ENCODE measurements at places on chromosomes 5 and 9.

DNA sequence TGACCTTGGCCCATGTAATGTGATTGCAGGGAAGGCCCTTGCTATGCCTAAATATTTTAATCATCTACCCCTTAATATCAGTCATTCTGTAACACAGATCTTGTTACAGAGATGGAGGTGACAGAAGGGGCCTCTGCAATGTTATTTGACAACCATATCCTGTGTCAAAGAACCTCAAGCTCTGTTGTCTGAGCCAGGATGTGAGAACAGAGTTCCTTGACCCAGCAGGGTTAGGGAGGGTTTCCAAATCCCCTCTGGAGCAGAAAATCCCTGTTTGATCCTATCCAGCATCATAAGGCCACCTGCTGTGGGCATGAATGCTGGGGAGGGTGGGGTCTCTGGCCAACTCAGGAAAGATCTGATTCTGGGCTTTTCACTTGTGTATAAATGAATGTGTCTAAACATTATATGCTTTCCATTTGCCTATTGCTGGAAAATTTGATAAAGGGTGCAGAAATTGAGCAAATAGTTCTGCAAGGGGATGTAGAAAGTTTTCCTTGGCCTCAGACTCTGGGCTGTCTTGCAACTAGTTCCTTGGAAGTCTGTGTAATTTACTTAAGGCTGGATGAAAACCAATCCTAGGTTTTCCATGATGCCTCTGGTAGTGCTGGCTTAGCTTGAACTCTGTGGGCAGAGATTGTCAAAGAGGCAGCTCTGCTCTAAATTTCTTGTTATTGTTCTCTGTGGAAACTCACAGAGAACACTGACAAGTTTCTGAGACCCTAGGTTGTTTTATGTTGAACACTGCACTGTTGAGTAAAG is 71.0 kb downstream of the PGM5 start:
- no peak for DNase-seq

- DNase-seq, result peak; percentile 99
Observed at GRCh38 chr9:127568971-127569885, 42.8 kb upstream of the STXBP1 start.

DNA sequence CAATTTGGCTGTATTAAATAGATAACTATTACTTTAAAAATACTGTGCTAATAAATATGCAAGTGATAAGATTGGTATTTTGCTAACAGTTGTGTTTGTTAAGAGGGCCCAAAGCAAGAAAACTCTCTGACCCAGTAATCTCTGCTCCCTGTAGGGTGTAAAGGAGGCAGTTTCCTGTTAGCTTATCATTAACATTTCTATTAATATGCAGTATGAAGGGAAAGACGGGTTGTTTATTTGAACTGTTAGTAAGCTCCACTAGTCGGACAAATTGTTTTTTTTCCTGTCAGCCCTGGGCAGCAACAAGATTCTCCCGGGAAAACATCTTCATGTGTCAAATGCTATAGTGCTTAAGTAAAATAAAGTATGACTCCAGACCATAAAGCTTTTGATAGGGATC is 35.6 kb downstream of the ERP44 start:
- no peak for DNase-seq

- no peak for DNase-seq
Observed at GRCh38 chr9:132161743-132162184, at the start of gene NTNG2. Gene NTNG2, plus strand, starts transcription at chr9:132162058. Its CDS starts 4,774 bp downstream, at chr9:132166832.

- no peak for DNase-seq
Observed at GRCh38 chr5:167716126-167716775, 575.2 kb upstream of the WWC1 start.

- no peak for DNase-seq
Observed at GRCh38 chr9:130452835-130453234, 8.1 kb downstream of the ASS1 start.

- no peak for DNase-seq
Observed at GRCh38 chr9:70962761-70963440, 158.5 kb downstream of the TRPM3 start.

- no peak for DNase-seq
Observed at GRCh38 chr9:95415158-95415557, 97.6 kb upstream of the FANCC start.

GRCh38 chr9:117435630-117436261 is 20.9 kb upstream of the ASTN2 start:
- DNase-seq, result no peak

DNA sequence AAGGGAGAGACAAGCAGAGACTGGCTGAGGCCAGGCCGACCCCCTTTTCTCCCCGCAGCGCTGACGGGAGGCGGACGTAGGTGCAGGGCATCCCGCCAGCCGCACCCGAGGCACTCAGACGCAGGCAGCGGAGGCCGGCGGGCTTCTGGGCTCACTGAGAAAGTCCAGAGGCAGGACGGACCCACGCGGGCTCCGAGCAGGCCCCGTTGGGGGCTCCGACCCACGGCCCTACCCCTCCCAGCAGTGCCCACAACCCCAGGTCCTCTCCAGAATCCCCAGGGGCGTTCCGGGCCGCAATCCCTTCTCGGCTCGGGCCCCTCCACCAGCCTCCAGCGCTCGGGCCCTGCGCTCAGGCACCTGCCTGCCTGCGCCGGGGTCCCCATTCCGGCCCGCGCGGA is 543 bp downstream of the MTMR12 start:
- peak; percentile 54 for DNase-seq

GRCh38 chr9:16132513-16132912 is 579.7 kb downstream of the CCDC171 start:
- no peak for DNase-seq

- DNase-seq, result no peak
Observed at GRCh38 chr9:98010445-98010844, 27.3 kb downstream of the ANP32B start.

DNA sequence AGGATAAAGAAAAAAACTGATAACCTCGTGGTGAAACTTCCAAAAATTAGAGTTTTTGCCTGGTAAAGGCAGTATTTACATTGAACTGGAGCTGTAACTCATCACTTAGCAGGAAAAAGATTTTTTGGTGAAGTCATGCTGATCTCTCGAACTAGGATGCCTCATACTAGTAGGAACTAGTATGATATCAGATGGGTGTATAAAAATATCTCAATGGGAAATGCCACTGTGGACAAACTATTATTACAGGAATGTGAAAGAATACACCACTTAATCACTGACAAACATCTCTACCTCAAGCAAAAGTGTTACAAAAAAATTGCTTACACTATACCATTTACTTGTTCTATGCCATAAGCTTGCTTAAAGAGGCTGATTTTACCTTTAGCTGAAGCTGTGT is 28.4 kb downstream of the RFX3 start:
- DNase-seq, result no peak

GRCh38 chr9:123637606-123637944 is 281.6 kb downstream of the CRB2 start:
- DNase-seq, result no peak

DNA sequence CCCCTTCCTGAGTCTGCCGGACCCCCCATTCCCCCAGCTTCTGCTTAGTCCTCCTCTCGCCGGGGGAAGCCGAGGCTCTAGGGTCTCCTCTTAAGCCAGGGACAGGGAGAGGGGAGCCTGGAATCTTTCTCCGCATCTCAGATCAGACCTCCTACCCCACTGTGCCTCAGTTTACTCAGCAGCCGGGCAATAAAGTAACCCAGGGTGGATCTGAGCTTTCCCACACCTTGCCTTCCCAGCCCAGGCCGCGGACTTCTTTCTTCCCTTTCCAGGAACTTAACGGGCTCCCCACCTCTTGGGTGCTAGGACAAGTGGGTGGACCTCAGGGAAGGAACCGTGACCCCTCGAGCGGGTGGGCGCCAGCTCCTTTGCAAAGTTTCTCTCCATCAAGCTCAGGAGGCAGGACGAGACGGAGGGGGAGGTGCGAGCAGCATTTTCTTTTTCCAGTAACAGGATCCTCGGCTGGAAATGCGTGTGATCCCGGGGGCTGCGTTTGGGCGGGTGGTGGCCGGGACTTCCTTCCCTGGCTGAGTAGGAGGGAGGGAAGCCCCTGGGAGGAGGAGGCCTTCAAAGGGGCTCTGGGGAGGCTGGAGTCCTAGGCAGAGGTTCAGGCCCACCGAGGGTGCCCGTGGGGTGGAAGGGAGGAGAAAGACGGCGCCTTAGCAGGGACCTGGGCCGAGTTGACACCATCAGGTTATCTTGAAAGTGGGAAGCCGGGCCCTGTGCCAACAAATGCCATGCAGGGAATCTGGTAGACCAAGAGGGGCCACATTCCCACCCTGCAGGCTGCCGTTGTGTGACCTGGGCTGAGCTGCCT is 795 bp downstream of the DAB2IP start:
- DNase-seq, result no peak

DNA sequence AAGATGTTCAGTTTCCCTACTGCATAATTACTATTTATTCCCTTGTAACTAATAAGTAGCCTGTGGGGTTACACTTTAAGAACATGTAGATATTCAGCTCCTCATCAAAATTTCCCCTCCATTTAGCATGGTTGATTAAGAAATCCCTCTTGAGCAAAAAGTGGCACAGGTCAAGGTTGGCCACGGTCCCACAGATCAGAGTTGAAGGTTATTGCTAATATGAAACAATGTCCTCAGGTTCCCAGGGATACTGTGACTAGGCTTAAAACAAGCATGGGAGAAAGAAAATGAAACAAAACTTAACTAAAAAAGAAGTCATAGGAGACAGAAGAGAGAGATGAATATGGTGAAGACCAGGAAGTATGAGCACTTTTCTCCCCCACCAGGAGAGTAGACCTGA is 64.2 kb downstream of the RFK start:
- DNase-seq, result no peak

GRCh38 chr5:5965132-5965531 is 413.2 kb downstream of the MED10 start:
- DNase-seq, result no peak

DNA sequence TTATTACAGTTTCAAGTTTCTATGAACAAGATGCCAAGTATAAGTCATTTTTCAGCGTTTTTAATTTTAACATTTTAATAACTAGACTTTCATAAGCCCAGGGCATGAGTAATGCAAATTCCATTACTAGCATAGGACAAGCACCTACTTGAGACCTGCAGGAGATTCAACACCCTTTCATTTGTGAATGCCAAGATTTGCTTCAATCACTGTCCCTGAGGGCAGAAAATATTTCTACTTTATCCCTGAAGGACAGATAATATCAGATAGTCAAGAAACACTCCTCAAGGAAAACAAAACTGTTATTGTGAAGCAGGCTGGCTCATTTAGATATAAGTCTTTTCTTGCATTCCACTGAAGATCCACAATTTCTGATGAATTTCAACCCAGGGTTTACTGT is 27.7 kb upstream of the ZNF622 start:
- no peak for DNase-seq

GRCh38 chr5:137374110-137374714 is 124.9 kb downstream of the SPOCK1 start:
- DNase-seq, result no peak

GRCh38 chr9:3880851-3881250 is 355.1 kb upstream of the RFX3 start:
- DNase-seq, result no peak

- no peak for DNase-seq
Observed at GRCh38 chr9:78713614-78714405, 416.9 kb downstream of the PSAT1 start.

DNA sequence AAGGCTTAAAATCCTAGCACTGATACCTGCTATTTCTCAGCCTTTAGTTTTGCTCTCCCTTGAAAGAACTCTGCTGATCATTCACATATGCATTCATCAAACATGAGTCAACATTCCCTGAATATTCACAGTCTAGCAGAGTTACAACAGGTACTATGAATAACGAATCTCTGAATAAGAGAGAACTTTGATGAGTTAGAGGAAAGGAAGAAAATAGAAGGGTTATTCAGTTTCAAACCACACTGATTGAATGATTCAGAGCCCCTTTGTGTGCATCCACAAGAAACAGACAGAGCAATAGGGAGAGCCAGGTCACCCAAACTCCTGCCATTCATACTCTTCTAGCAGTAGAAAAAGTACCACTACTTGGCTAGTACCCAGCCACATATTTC is 36.0 kb downstream of the FOXD1 start:
- no peak for DNase-seq

GRCh38 chr9:4211806-4212205 is 88.1 kb downstream of the GLIS3 start:
- DNase-seq, result no peak

DNA sequence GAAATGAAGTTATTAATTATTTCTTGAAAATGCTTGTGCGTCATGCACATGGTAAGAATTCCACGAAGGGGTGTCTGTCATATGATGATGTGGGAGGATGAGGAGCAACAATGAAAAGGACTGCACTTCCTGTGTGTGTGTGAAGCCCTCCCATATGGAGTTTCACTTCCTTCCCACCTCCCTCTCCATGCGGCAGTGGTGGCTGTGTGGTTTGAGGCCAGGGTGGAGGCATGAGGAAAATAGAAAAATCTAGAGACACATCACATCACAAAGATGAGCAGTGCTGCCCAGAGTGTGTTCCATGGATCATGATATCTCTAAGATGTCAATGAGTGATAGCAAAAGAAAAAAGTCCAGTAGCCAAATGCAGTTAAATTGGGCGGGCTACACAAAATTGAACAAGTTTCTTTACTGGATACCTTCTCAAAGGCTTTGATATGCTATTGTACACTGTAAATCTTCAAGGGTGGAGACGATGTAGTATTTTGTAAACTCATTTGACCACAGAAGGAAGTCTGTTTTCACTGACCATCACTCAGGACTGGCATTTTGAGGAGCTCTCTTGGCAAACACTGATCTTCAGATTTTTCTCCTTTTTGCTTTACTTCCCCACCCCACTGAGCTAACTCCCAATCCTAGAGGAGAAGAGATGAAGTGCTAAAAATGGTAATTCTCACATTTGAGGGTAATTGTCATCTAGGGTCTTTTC is 55.7 kb upstream of the EQTN start:
- no peak for DNase-seq

DNA sequence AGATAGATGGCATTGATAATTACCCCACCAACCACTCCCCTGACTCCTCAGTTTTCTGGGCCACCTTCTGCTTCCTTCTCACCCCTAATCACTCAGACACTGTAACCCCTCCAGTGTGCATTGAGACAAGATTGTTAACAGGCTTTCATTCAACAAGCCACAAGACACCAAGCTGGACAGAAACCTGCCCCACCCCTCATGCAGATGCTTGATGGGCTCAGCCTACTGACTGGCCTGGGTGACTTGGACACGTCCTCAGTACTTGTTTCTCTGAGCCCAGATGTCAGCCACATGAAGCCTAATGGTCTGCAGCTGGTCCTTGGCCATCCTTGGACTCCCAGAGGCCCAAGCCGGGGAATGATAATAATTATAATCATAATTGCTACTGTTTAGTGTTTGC is 71.4 kb upstream of the SMIM23 start:
- DNase-seq, result no peak

GRCh38 chr5:68070591-68071281 is 144.8 kb upstream of the PIK3R1 start:
- no peak for DNase-seq

- no peak for DNase-seq
Observed at GRCh38 chr9:130670644-130671043, 6.2 kb downstream of the PRDM12 start.

DNA sequence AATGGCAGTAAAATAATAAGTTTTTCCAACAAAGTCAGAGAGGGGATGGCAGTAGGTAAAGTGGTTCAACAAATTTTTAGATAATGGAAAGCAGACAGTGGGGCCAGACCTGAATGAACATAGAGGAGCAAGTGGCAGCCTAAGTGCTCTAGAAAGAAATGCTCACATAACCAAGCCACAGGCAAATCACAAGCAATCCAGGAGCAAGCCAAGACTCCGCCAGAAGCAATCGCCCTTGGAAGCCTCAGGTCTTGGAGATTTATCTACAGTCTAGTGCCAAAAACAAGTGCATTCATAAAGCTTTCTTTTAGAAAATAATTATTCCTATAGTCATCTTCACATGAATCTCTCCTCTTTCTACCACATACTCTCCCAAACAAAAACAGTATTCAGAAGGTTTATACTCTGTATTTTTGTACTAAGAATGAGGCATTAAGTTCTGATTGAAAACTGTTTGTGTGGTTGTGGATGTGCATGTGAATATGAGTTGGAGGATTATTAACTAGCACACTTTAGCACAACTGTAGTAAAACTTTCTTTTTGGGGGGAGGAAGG is 375.5 kb downstream of the CDH9 start:
- no peak for DNase-seq

Data from K562 (cell line).